HuH-7.5 (cell line): ENCODE measurements at places on chromosomes 6 and 20.

DNA sequence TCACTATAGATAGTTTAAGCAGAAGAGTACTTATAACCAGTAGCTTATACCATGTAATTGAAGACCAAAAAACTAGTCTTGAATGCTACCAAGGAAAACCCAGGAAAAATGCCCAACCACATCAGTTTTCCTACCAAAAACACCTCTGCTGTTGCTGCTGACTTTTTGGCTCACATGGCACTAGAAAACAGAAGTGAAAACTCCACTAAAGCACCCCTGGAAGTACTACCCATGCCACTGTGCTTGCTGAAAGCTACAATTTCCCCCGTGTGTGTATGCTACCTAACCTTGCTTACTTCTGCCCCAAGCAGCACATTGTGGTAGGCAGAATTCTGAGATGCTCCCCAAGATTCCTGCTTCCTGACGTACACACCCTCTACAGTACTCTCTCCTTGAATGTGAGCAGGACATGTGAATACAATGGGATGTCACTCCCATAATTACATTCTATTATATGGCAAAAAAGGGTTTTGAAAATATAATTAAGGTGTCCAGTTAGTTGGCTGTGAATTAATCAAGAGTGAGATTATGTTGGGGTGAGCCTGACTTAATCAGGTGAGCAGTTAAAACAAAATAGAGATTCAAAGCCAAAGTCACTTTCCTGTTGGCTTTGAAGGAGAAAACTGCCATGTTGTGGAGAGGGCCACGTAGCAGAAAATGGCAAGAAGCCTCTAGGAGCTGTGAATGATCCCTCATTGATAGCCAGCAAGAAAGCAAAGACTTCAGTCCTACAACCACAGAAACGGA is 209.8 kb upstream of the MARCKS start:
- DNase-seq = no peak

DNA sequence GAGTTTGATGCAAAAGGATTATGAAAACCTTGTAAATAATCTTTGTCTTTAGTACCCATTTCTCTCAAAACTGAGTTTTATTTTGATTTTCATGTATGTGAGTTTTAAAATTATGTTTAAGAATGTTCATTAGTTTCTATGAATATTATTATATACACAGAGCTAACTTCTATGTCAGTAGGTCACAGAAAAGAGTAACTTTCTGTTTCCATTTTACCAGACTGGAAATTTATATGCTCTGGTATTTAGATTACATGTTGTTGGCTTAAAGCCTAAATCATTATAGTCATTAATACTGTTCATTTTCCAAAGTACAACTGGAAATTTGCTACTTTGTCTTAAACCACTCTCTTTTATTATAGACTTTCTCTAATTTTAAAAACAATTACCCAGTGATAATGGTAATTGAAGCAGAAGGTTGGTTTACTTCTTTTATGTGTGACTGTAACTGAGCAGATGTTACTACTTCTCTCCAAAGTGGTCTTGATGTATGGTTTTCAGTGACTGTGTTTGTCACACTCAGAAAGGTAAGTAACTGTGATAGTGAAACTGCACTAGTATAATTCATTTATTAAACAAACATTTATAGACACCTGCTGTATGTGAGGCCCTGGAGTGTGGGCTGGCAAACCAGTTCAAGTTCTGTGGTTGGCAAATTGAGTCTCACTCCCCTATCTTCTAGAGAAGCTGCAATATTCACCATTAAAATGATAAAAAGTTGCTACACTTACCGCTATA is 13.2 kb downstream of the CRYBG1 start:
- DNase-seq = no peak

- DNase-seq = no peak
Observed at GRCh38 chr6:54618572-54618971, 228.0 kb upstream of the FAM83B start.

GRCh38 chr6:100796049-100796823 is 84.9 kb downstream of the ASCC3 start:
- DNase-seq = no peak

- DNase-seq = no peak
Observed at GRCh38 chr6:75147512-75147911, 58.3 kb downstream of the COL12A1 start.

DNA sequence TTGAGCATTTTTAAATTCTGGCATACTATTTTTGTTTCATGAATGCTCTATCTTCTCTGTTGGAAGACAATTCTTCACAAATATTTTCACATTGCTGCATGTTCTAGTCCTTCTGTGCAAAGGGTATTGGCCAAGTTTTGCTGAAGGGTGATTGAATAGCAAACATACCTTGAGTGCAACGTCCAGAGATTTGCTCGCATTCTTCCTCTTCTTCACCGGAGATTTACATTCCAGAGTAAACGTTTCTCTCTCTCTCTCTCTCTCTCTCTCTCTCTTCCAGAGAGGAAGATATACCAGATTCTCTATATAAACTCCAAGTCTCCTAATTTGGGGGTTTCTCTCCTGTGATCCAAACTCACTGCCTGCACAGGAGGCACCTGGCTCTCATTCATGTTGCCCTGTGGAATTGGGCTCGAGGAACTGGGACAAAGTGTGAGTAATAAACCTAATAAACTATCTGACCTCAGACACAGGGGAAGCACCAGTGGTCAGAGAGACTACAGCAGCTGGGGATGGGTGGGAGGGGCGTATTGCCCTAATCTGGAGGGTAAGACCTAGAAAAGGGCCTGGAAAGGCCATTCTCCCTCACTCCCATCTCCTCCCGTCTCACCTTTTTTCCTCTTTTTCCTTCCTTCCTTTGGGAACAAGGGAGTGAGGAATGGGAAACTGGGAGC is 1.1 kb upstream of the TREML1 start:
- no peak for DNase-seq

- DNase-seq = no peak
Observed at GRCh38 chr6:10221178-10221577, 193.7 kb downstream of the TFAP2A start.

DNA sequence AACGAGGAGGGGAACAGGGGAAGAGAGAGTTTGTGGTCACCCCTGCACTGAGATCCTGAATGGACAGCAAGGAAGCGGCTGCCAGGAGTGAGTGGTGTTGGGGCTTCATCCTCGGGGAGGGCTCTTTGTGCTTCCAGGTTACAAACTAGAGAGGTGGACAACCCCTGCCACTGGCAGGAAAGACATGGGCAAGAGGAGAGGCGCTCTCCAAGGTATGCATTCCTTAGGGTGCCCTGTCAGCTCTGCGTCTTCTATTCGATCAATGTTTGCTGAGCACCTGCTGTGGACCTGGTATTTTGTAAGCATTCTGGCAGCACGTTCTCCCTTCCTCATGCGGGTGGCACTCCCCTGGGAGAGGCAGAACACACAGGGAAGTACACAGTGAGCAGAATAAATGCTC is 93.6 kb downstream of the CDH4 start:
- DNase-seq = no peak
